Stimulated activated CD4-positive, alpha-beta T cell treated with anti-CD3 and anti-CD28 coated beads, Interleukin-2, amount 100 ng/mL, for 24 hours (primary cell): ENCODE measurements at places on chromosomes 11 and 22.

DNA sequence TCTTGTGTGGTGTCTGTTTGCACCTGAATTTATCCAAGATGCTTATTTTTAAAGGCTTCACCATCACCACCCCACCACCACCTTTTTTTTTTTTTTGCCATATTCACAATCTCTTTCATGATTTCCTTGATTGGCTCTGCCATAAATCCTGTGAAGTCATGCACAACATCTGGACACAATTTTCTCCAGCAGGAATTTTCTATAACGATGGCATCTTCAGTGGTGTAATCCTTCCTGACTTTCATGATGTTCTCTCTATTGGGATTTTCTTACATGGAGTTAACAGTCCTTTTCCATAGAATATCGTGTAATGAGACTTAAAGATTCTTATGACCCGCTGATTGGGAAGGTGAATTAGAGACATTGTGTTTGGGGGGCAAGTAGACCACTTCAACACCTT lies 17.8 kb downstream of the ZFP91 start:
- DNase-seq: no peak

DNA sequence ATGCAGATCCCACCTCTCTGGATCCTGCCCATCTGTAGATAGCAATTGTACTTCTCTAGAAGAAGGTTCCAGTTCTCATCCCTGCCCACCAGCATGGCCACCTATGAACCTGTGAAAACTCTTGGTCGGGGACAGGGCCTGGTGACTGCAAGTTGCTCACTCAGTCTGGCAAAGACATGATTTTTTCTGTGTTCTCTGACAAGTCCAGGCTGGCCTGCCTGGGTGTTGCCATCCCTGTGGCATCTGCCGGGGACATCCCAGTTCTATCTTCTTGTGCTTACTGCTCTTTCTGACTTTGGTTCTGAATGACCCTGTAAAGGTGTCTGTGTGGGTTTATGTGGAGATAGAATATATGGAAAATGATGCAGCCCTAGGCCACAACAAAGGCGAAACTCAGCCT lies 545.8 kb downstream of the INSC start:
- DNase-seq: no peak

DNA sequence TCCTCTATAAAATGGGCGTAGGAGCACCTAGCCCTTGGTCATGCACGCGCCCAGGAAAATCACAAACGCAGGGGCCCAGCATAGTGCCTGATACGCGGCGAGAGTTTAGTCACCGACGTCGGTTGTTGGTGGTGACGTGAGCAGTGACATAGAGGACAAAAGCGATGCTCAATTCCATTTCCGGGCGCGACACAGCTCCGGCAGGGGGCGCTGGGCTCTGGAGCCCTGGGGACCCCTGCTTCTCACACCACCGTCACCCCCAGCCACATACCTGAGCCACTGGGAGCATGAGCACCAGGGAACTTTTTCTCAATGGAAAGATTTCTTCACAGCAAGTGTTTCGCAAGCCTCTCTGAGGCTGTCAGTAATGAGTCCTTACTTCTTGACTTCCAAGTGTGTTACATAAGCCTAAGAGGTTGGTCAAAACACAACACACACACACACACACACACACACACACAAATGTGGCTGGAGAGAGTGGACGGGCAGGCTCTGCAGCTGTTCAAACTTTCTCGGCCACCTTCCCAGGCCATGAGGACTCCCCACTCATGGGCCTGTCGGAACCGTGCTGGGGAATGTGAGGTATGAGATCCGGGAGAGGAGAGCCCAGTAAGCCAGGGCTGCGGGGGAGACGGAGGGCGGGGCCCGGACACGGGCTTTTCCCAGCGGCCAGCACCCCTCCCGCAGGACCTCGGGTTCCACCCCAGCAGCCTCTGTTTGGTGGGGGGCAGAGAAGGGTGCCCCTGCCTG lies 36.9 kb upstream of the LINC01488 start:
- peak; percentile 12 for DNase-seq

- no peak for DNase-seq
Measured at GRCh38 chr22:29475550-29475949, 4.5 kb upstream of the NEFH start.

GRCh38 chr11:78268591-78269410 lies 80.1 kb downstream of the USP35 start:
- no peak for DNase-seq

DNA sequence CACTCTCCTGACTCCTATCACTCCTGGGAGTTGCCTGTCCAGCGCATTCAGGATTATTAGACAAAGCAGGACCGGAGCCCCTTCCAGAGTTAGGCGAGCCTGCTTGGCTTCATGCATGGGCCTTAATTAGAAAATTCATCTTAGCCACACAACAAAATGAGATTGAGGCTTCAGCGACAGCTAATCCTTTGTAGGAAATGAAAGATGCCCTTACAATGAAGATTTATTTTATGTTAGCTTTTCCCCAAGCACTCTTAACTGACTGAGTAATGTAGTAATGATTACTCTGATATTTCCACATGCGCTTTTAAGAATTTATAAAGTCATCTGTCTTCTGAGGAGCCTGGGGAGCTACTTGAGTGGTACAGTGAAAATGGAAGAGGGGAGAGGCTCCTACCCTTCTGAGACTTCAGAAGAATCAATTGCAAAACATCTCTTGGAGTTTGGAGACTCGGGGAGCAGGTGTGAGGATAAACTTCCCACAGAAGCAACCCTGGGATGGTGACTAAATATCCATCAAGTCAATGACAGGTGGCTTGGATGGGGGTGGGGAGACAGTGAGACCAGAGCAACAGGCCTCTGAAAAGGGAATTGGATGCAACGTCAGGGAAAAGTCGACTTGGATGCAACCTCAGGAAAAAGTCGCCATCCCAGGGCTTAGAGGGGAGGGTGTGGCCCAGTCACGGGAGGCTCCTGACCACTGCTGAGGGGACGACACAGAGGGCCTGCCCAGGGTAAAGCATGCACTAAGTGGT lies 434.5 kb upstream of the B3GAT1 start:
- no peak for DNase-seq
